Lower lobe of right lung (tissue), 2 donors: ENCODE measurements at places on chromosomes 16 and 17.

GRCh38 chr17:1144162-1144561, 35.6 kb downstream of the ABR start:
- no peak for DNase-seq

- no peak for DNase-seq
Measured at GRCh38 chr16:15502041-15502725, 67.8 kb downstream of the BMERB1 start.

GRCh38 chr17:1796800-1797199, 32.9 kb downstream of the SMYD4 start:
- DNase-seq = no peak

- DNase-seq = no peak
Measured at GRCh38 chr16:50594308-50595260, 46.4 kb downstream of the NKD1 start.
